Umbilical cord (tissue), 2 donors: ENCODE measurements at places on chromosomes 12 and 14. TPM values are rescaled to one million over a fixed set of nuclear protein-coding genes. Genes with fewer than 3 reads are reported as not detected.

The VRTN gene
- 1.2 TPM for total RNA-seq

GRCh38 chr12:49975318-49975761 is 2.6 kb downstream of the AQP6 start:
- no peak for DNase-seq

GRCh38 chr12:126889501-126889900 is 1377.5 kb upstream of the TMEM132C start:
- DNase-seq = no peak

The SIRT4 gene
- not detected for total RNA-seq
